ENCODE measurements at places on chromosomes 2 and 18.

DNA sequence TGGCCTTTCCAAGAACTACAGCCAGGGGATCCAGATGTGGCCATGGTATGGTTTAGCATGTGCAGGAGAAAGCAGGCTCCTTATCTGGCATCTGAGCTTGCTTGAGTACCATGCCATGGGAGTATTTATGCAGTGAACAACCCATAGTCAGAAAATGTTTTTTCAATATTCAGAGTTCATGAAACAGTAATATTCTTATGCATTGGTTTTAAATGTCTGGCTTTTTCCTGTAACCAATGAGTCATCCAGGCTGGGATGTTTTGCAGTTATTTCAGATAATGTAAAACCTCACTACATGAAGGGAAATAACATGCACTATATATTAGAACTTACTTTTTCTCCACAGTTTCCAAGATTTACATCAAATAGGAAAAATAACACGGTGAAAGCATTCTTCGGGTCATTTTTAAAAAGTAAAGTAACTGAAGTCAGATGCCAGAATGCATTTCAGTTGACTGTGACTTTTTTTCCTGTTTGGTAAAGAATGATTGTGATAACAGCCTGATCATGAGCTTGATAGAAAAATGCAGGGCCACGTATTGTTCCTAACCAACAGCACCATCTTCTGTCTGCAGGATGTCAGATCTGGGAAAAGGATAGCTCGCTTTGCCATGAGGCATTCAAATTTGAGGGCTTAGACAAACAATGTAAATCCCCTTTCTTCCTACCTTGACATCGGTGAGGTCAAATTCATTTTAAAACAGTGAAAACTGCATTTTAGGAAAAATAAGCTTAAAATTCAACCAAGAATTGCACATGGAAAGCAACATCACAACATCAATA, 152.8 kb downstream of the DSC3 start:
- peak; percentile 43 for DNase-seq

- DNase-seq: no peak
These were observed 47.0 kb downstream of the CXCR4 start for GRCh38 chr2:136070913-136071312.

- DNase-seq: no peak
These were observed 265.7 kb upstream of the HS6ST1 start for GRCh38 chr2:128584296-128584890.

DNA sequence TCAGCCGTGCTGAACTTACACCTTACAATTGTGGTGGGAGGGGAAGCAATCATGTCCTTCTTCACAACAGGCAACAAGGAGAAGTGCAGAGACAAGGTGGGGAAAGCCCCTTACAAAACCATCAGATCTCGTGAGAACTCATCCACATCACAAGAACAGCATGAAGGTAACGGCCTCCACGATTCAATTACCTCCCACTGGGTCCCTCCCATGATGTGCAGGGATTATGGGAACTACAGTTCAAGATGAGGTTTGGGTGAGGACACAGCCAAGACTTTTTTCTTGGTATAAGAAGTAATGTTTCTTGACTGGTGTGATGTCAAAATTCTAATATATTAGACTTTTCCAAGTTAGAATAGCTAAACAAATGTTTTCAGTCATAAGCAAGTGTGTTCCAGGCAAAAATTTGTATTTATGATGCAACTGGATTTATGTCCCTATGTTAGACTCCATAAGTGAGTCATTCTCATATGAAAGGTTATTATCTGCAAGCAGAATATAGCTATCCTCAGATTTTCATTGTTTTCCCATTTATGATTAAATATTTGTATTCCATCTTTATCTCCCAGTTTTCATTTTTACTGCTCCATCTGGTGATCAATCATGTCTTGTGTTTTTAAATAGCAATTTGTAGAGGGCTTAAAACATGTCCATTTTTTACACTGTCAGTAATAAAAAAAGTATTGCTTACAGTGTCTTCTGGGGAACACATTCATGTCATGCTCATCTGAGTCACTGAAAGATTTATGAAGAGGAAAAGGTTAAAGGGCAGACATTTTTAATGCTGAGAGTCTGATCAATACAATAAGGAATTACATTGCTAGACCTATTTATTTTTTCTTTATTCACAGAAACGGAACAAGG, 995.2 kb upstream of the CDH2 start:
- peak; percentile 29 for DNase-seq

- DNase-seq: no peak
These were observed 41.1 kb upstream of the CCDC150 start for GRCh38 chr2:196598412-196598811.

- no peak for DNase-seq
These were observed 1960.2 kb downstream of the SUCLG1 start for GRCh38 chr2:82498777-82499443.

- DNase-seq: no peak
These were observed 20.5 kb downstream of the CARF start for GRCh38 chr2:202932425-202933138.

DNA sequence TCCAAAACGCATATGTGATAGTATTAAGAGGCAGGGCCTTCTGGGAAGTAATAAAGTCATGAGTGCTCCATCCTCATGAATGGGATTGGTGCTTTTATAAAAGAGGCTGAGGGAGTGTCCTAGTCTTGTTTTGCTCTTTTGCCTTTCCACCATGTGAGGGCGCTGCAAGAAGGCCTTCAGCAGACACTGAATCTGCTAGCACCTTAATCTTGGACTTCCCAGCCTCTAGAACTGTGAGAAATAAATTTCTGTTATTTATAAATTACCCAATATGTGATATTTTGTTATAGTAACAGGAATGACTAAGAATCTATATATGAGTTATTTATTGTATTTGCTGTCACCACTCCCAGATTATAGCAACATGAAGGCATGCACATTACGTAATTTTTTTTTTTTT, 63.5 kb downstream of the PLA2R1 start:
- DNase-seq: no peak

- no peak for DNase-seq
These were observed 185.4 kb upstream of the MMADHC start for GRCh38 chr2:149773006-149773405.

GRCh38 chr2:108607706-108608301, 73.5 kb downstream of the LIMS1 start:
- DNase-seq: peak; percentile 79

DNA sequence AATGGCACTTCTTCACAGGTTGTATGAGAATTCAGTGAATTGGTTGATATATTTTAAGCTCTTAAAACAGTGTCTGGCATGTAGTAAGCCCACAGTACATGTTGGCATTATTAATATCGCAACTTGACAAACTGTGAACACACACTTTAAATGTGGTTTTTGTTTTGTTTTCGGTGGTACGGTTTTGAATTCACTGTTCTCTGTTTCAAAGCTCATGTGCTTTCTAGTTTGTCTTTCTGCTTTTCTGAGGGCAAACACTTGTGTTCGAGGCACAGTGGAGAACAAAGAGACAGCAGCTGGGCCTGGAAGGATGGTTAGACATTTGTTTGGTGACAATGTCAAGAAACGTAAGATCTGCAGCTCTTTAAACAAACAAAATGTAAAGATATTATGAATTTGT, 276.5 kb upstream of the MC4R start:
- DNase-seq: no peak

DNA sequence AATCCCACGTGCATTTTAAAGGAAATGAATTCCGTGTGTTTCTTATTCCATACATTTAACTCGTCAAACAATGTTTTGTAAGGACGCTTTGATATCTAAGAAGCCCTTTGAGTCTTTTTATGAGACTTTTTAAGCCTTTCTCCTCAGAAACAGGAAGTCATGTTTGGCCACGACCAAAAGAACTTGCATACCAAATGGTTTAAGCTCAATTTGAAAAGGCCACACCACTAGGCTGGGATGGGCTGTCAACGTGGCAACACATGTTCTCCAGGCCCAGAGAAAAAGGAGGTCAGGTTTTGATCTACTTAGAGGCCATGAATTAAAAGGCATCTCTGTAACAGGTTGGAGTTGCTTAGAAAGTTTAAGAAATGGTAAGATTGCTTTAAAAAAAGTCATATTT, 441.8 kb downstream of the CMPK2 start:
- DNase-seq: no peak

- DNase-seq: no peak
These were observed 30.3 kb upstream of the PDK1 start for GRCh38 chr2:172525601-172526000.

DNA sequence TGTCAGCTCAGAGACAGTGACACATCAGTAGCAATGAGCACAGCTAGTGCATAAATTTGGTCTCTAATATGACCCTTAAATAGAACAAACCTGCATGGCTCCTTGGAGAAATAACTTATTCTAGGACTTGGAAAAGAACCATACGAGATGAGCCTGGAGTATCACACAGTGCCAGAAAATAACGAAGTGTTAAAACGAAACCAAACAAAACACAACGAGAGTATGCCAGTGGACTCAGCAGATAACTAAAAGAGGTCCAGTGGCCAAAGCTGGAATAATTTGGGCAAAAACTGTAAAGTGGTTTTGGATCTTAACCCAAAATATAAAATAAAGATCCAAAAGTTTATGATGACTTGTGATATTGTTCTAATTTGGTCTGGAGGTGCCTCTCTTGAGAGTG, 1599.0 kb upstream of the LRRTM1 start:
- no peak for DNase-seq

DNA sequence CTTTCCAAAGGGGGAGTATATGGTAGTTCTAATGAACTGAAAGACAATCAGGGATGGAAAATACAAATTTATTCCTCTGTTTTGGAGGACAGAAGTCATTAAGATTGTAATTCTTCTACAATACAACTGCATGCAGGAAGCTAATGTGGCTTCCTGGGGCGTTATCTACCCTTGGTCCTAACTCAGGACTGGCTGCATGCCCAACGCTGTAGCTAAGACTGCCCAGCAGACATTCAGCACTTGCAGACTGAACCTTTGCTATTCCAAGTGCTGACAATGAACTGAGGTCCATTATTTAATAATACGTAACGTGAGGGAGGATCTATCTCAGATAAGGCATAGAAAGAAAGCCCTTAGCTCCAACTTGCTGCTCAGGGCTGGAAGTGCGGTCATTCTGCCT, 53.2 kb downstream of the ZAP70 start:
- DNase-seq: peak; percentile 43

DNA sequence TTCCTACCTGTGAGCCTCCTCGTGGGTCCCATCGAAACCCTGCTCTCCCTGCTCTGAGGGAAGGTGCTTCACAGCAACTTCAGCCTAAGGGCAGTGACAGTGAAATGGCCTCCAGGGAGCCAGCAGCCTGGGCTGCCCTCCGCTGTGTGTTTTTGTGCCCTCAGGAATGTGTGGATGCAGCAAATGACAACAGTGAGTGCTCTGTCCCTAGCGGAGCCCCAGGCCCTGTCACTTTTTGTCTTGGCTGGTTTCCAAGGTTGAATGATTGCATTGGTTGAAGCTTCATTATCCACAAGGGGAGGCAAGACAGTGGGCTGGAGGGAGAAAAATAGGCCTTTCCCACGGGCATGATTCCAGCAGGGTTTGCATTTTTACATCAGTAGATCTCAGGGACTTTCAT, 42.9 kb downstream of the STON1 start:
- DNase-seq: peak; percentile 28

GRCh38 chr2:109030870-109031475, 42.0 kb upstream of the EDAR start:
- DNase-seq: no peak

DNA sequence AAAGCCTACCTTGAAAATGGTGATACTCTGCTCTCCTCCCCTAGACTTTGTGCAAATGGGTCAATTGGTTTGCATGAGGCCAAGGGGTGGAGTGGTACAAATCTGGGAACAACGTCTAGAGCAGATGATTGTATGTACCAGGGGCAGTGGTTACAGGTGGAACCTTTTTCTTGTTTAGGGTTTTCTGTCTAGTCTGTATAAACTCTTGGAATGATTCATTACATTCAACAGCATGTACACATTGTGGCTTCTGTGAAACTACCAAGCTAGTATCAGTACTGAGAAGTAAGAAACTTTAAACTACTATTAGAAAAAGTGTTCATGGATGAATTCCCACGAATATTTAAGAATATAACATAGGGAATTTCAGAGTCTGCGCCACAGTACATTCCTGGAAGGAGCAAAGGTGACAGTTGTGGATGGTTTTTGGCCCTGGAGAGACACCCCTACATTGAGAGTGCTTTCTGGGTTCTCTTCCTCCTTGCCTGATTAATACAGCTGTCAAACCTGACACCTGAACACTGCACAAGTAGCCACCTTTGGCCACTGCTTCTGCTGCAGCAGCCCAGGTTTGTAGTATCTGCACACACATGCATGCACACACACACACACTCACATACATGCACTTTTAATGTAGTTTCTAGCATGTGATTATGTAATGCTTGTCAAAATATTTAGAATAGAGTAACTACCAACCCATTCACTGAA, 30.0 kb downstream of the CFAP221 start:
- no peak for DNase-seq

DNA sequence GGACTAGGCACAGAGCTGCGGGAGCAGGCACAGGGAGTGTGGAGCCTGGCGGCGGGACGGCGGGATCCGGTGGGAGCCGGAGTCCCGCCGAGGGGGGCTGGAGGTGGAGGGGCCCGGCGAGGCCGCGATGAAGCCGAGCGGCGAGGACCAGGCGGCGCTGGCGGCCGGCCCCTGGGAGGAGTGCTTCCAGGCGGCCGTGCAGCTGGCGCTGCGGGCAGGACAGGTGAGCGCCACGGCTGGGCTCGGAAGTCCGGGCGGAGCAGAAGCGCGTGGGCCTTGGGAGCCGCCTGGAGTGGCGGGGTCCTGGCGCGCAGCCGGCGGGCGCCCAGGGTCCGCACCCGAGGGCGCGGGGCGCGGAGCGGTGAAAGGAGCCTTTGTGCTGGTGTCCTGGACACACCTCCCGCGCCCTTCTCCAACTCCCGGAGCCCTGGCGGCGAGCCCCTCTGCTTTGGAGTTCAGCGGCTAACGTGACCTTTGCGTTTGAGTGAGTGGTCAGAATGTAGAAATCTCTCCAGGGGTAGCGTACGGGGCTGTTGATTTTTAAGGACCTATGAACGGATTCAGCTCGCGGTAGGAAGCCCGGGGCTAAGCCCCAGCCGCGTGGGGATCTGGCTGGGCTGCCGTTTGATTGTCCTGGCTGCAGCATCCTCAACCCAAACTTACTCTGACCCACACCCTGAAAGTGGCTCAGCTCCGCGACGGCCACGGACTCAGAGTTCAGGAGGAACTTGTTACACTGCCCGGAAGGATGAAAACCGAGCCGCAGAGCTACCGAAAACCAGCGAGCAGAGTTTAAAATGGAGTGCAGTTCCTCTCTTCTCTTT, 448 bp downstream of the IMPA2 start:
- DNase-seq: peak; percentile 74

DNA sequence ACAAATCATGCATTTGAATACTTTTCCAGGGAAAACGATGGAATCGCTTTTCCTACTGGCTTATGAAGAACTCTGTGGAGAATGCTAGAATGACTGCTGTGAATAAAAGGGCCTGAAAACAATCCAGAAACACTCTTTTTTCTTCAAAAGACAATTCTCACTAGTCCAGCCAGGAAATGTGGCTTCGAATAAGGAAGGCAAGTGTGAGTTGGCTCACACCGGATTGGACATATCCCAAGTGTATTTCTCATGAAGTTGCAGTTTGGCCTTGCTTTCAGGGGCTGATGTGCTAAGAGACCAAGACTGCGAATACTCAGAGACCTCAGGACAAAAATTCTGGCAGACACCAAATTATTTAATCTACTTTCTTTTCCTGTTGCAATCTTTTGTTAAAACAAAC, 54.1 kb downstream of the FIGN start:
- peak; percentile 61 for DNase-seq

GRCh38 chr18:14767474-14767873, 19.5 kb downstream of the ANKRD30B start:
- no peak for DNase-seq

- DNase-seq: no peak
These were observed 249.3 kb upstream of the SYT4 start for GRCh38 chr18:43526426-43527145.

All from stomach (tissue), 19 donors.